ENCODE measurements at places on chromosomes 4 and X.

GRCh38 chr4:158729716-158730559, 6.7 kb upstream of the PPID start:
- DNase-seq: peak; percentile 20

DNA sequence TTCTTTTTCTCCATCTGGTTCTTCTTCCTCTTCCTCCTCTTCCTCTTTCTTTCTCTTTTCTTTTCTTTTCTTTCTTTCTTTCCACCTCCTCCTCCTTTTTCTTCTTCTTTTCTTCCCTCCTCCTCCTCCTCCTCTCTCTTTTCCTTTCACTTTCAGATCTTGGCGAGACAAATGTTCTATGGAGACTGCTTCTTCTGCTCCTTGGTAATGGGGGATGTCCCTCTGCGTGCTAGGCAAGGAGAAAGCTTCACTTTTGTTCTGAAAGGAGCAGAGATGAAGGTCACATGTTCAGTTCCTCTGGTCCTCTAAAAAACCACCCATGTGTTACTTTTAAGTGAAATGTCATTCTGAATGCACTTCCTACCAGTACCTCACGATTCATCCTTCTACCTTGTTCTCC, 33.2 kb downstream of the NBDY start:
- no peak for DNase-seq

DNA sequence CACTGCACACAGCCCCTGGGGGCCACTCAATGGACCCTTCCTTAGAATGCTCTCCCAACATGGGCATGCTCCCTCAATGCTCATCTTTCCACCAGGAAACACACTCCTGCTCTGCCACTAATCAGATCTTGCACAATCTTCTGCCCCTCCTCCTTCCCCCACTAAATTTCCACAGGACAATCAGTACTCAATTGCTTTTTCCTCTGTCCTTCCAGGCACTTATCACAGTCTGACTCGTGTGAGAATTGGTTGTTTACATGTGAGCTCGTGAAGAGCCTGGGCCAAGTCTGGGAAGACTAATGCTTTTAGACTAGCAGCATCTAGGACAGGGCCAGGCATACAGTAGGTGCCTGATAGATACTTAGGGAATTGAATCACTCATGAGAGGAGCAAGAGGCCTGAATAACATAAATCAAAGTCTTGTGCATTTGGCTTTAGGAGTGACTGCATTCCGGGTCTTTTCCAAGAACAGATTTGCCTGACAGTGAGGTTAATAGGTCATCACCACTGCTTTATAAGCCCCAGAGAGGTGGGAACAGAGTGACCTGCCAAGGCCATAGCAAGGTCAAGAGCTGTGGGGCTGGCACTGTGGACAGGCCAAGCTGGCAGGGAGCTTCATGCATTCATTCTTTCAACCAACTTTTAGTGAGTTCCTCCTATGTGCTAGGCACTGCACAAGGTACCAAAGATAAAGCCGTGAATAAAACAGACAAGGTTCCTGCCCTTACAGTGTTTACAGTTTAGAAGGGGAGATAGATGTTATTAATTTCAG, 55.0 kb downstream of the PRPS1 start:
- no peak for DNase-seq

DNA sequence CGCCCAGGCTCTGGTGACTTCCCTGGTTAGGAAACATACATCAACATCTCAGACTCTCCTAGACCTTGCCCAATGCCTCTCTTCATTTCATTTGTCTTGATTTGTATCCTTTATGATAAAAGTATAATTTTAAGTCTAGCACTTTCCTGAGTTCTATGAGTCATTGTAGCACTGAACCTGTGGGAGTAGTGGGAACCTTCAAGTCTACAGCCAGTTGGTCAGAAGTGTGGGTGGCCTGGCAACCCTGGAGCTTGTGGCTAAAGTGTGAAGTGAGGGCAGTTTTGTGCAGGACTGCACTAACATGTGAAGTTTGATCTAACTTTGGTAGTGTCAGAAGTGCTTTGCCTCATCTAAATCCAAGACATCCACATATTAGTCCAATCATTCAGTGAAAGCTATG, 259.3 kb upstream of the IGFBP7 start:
- DNase-seq: no peak

GRCh38 chr4:2289955-2290333, 28.0 kb upstream of the MXD4 start:
- DNase-seq: no peak

GRCh38 chr4:107069049-107069448, 32.9 kb upstream of the DKK2 start:
- DNase-seq: no peak

DNA sequence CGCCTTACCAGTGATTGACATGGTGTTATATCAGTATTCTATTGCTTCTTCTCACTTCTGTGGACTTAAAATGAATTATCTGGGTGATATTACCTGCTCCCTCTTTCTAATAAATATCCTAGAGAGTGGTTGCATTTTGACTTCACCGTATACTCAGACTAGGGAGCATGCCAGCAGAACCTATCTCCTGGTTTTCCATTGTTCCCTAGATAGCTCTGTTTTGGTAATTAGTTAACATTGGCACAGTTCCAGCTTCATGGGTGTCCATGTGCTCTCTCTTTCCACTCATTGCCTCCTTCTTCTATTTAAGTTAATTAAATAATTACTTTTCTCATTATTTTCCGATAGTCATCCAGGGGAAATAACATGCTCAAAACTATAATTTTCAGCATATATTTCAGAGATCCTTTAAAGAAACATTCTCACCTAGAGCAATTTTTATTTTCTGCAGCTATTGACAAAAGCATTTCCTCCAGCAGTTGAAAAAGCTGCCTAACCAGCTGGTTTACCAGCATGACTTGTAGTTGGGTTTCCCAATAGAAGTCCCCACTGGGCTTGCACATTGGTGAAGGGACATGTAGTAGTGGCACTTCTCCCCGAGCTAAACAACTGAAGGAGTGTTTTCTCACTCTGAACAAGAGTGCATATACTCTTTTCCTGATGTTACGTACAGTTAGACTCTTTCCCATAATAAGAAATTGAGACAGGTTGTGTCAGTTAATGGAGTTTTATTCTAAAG, 27.9 kb upstream of the PAPSS1 start:
- DNase-seq: no peak

DNA sequence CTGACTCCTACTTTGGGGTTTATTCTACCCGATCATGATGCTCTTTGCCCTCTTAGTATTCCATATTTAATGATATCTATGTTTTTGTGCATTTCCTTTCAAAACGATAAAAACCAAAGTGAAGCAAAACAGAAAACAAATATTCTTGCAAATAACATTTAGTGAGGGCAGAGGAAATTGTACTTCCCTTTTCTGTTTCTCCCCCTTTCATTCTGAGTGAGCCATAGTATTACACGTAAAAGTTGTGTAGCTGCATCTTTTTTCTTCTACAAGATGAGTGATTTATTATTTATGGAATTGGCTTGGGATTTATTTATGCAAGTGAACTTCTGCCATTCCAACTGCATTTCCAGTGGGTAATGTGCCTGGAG, 109.9 kb downstream of the AFF2 start:
- DNase-seq: no peak

GRCh38 chr4:10074767-10075105, 41.9 kb downstream of the WDR1 start:
- DNase-seq: peak; percentile 16

GRCh38 chrX:288561-288991, 7.4 kb downstream of the PLCXD1 start:
- no peak for DNase-seq

DNA sequence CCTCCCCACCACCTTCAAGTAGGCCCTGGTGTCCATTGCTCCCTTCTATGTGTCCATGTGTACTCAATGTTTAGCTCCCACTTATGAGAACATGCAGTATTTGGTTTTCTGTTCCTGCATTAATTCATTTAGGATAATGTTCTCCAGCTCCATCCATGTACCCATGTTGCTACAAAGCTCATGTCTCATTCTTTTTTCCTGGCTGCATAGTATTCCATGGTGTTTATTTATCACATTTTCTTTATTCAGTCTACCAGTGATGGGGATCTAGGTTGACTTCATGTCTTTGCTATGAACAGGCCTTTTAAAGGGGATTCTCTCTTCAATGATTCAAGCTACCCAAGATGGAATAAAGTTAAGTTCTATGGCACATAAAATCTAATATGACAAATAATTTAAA, 119.6 kb downstream of the PPP3CA start:
- no peak for DNase-seq

- no peak for DNase-seq
These were observed 135.9 kb upstream of the SPANXB1 start for GRCh38 chrX:140866446-140866845.

GRCh38 chr4:71599578-71599977, 184.3 kb downstream of the GC start:
- no peak for DNase-seq

DNA sequence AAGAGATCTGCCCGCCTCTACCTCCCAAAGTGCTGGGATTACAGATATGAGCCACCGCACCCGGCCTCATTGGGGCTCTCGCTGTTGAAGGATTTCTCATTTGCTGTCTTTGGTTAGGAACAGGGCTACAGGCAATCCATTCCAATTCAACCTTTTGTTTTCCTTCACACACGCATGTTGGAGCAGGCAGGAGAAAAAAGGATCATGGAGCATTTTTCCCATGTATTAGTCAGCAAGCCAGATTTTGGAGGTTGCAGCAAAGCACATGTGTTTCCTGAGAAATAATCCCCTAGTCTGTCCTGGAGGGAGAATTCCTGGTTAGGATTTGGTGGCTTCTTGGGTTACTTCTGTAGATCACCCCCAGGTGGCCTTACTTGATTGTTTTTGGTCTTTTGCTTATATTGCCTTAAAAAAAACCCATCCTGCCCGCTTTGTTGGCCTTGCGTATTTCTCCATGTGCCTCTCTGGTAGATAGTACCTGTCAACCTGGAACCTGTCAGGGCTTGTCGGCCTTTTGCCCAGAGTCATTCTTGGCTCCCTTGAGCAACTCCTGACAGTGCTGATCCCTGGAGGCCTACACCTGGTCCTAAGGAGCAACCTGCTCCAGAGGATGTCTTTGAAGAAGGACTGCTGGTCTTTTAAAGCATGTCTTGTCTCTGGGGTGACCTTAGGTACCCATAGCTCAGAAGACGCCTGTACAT, 82.4 kb upstream of the CLCN4 start:
- DNase-seq: no peak

GRCh38 chr4:55269470-55269869, 76.6 kb upstream of the SRD5A3 start:
- no peak for DNase-seq

DNA sequence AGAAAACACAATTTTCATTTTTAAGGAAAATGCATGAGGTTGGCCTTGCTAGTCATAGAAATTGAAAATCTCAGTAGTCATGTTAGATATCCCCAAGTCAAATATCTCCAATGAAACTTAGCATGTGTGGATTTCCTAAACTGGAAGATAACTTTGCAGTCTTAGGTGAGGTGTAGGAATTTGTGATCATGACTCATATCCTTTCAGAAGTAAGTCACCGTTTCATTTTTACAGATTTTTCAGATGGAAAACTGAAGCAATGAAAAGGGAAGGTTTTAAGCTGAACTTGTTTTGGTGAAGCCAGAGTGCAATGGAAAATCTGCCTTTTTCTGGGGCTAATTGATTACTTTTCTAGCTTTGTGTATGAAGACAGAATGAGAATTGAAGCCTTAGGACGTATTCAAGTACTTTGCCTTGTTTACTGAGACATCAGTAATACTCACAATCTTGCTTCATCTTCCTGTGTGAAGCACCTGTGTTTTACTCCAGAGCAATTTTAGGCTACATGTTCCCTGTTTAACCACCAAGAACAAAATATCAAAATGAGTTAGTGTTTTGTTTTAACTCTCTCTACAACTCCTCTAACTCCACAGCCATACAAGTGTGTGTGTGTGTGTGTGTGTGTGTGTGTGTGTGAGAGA, 1662.8 kb upstream of the ADGRL3 start:
- no peak for DNase-seq

DNA sequence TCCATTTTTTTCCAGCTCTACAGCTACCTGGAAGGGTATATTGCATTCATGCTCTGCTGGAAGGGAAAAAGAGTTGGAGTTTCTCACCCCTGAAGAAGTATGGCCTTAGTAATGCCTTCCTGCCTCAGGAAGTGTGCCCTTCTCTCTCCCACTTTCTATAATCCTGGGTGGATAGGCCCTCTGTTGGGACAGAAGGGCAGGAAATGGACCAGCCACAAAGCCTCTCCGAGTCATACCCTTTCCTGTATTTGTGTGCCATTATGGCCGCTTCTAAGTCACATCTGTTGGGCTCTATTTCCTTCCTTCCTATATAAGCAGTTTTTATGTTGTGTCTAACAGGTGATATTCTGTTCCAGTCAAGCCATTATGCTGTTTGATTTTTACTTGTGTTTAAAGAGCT, 74.8 kb upstream of the SMARCA5 start:
- DNase-seq: no peak

DNA sequence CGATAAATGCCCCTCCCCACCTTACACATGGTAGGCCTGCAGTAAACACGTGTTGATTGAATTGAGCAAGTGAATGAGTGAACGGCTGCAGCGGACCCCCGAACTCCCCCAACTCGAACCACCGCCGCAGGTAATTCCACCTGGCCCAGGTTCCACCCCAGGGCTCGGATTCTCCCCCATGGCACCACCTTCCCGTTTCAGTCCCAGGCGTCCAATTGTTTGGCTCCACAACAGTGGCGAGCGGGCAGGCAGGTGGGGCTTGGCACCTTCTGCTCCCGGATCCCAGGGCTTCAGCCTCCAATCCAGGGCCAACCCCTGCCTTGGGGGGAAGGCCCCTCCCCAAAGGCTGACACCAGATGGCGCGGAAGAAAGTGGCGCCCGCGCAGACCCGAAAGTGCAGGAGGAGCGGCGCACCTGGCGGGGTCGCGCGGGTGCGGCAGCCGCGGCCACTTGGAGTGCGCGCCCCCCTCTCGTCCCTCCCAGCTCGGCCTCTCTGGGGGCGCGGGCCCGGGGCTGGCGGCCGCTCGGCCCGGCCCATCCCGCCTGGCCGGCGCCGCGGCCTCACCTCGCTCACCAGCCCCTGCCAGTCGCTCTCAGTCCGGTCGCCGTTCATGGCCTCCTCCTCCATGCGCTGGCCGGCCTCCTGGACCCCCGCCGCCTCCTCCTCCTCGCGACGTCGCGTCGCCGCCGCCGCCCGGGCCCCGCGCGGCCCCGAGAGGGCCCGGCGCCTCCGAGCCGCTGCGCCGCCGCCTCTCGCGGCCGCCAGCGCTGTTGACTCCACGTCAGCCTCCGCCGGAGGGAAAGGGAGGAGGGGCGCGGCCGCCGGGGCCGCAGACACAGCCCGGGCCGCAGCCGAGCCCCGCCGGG, at the start of gene CCDC149:
Gene CCDC149, minus strand, starts transcription at position 791 of the 867 bp plus-strand sequence. Its CDS starts 178 bp downstream, at position 613.
- DNase-seq: peak; percentile 52

DNA sequence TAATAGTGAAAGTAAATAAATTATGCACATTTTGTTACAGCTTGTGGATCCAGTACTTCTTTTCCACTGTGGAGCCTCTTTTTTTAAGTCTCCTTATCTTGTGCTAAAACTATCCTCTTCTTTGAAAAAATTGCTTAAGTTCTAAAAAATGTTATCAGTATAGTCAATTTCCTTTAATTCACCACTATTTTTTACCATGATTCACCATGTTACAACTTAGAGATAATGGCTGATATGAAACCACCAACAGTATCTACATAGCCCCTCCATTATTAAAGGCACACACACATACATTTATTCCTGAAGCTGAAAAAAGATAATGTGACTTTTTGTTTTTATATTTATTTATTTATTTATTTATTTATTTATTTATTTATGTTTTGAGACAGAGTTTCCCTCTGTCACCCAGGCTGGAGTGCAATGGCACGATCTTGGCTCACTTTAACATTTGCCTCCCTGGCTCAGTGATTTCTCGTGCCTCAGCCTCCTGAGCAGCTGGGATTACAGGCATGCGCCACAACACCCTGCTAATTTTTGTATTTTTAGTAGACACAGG, 243.2 kb downstream of the SPOCK3 start:
- DNase-seq: no peak

- no peak for DNase-seq
These were observed 5.4 kb downstream of the LAGE3 start for GRCh38 chrX:154473683-154474082.

All from NT2/D1 (cell line).